OCI-LY7 (cell line): ENCODE measurements at places on chromosomes 1 and 21. TPM values are rescaled to one million over a fixed set of nuclear protein-coding genes. Genes with fewer than 3 reads are reported as not detected.
A peak's percentile ranks its signal among the peaks of the same experiment; 100 is the strongest.

The BMP8B gene
- 0.24 and 0.34 TPM in 2 replicates for total RNA-seq

The TRIM67 gene
- 0.04 and 0.06 TPM in 2 replicates for total RNA-seq

The FASLG gene
- total RNA-seq = not detected in 2 replicates

The PAQR6 gene
- total RNA-seq = 15.7 and 16.4 TPM in 2 replicates

DNA sequence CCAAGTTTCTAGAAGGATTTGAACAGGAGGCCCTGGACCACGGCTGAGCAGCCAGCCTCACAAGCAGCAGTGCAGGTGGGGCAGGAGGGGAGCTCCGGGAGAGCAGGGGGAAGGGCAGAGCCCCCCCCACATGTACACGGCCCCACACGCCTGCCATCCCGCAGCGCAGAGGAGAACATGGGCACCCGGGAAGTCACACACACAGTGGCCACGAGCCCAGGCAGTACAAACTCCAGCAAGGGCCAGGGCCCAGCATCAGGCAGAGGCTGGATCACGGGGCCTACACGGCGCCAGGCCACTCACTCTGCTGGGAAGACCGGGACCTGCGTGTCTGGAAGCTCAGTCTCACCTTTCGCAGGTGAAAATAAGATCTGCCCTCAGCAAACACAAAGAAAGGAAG lies 5.2 kb downstream of the SUMO3 start:
- no peak for DNase-seq

DNA sequence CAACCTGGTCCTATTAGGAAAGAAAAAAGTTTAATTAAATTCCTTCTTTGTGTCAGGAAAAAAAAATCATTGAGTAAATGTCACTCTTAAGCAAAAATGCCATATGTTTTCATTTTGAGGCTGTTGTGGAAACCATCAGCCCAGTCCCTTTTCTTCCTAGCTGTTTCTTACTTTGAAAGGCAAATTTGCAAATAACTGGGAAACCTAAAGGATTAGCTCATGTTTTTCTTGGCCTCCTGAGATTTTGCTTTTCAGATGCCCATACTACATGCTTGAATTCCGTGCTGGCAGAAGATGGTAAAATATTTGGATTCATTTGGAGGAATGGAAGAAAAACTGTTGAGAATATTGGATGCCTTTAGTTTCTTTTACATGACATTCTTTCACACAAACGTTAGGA lies 182.1 kb upstream of the ADAMTS5 start:
- no peak for DNase-seq

DNA sequence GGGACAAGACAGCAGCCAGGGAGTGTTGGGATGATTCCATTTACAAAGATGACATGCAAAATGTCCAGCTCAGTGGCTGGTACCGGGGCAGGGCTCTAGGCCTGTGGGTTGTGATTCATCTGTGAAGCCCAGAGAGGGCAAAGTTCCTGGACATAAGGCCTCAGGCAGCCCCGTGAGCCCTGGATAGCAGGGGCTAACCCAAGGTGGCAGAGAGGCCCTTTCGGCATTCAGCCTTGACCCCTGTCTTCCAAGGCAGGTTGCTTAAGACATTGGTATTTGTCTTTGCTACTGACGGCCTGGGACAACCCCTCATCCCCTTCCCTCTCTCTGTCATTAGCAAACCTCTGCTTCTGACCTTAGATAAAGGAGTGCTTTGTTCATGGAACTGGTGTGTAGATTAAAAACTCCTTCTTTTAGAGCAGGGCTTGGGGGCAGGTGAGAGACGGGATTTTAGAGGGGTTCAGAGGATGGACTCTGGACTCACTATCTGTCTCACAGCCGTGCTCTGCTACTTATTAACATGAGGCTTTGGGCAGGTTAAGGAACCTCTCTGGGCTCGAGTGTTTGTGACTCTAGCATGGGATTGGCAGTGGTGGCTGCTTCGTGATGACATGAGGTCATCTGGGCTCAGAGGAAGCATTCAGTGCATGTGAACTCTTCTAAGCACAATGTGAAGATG lies 36.3 kb downstream of the TMEM51 start:
- DNase-seq = no peak

GRCh38 chr1:160206421-160207117 lies 1.4 kb downstream of the PEA15 start:
- DNase-seq = peak; percentile 32

DNA sequence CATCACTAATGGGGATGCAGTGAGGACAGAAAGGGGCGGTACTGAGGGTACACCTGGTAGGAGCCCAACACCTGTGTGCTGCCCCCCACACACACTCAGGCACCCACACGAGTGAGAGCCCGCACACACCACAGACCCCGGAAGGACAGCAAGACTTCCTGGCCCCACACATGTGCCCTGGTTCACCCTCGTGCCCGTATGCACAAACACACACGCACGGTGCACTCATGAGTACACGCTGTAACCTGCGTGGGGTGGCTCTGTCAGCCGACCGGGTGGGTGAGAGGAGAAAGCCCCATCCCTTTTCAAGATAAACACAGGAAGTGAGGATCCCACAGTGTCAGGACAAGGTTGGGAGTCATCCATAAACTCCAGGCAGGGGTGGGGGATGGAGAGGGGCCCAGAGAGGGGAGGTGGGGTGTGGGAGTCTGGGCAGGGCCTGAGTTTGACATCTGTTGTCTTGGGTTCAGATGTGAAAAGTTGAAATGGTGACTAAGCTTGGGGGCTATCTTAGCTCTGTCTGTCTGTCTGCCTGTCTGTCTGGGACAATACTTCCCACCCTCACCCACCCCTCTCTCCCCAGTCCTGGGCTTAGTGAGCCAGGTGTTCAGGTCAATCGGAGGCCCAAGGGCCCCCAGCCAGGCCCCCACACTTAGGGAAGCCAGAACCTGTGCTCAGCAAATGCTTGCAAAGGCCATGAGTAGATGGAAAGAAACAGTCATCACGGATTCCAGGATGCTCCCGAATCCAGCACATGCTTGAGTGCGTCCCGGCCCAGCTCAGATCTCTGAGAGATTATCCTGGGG lies 119.8 kb upstream of the ZBTB40 start:
- DNase-seq = no peak

DNA sequence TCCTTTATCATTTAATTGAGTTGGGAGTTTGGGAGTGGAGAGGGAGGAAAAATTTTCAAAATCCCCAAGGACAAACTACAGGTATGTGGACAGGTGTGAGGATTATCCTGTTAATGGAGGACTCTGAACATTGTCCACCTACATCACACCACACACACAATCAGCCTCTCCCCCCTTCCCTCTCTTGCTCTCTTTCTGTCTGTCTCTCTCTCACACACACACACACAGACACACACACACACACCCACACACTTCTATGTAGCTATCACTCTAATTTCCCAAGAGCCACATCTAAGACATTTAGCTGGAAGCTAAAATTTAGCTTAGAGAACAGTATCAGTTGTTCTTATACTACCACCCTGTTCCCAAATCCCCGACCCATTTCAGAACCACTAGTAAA lies 1.5 kb downstream of the S100A8 start:
- DNase-seq = no peak

DNA sequence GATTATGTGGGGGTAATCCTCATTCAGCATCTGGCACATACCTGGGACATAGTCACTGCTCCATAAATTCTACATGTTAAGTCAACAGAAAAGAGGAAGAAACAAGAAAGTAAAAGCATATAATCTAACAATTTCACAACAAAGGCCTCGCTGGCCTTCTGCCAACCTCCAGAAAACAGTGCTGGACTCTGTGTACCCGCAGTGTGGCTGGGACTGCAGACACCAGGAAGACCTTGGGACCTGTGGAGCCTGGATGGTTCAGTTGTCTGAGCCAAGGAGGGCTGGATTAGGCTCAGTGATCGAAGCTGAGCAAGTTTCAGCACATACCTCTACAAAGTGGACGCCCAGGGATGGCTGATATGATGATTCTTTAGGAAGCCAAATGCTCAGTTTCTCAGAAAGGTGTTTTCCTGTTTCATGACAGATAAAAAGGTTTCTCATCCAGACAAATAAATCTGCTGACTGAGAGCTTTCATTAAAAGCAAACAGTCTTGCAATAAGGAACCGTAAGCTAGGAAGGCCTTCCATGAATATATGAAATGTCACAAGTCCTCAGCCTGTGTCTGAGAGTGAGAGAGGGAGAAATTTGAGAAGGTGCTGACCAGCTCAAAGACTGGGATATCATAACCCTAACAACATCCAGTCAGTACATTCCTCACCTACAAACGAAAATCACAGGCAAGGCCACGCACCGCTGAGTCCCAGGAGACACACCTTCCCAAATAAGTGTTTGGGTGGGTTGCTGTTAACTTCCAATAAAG lies 48.4 kb downstream of the CAPZB start:
- DNase-seq = no peak

DNA sequence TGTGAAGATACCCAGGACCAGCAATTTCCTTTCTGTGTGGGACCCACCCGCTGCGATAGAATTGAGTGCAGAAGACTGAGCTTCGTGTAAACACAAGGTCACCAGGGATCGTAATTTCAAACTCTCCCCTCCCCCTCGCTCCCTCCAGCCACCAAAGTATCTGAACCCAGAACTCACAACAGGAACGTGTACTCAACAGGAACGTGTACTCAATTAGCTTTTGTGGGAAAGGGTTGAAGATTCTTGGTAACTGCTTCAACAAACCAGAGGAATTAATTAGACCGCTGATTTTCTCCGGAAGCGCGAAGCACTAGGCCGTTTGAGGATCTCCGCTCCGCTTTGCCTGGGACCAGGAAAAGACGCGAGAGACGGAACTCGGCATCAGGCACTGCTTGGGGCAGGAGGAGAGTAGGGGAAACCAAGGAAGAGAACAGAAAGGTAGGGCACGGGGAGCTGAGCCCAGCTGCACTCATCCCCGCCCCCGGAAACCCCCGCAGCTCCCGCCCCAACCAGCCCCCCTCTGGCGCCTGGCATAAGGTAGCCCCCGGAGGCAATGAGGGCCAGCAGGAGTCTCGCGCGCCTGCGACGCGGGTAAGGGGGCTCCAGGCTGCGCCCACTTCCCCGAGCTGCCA lies 453 bp downstream of the DRAM2 start:
- peak; percentile 65 for DNase-seq

- DNase-seq = no peak
These were observed 16.4 kb downstream of the PLEKHM2 start for GRCh38 chr1:15700508-15700907.
